ENCODE measurements at places on chromosomes 2 and 18.

GRCh38 chr18:59387687-59388565, 28.9 kb upstream of the LMAN1 start:
- DNase-seq = no peak

GRCh38 chr2:107553539-107553938, 273.2 kb upstream of the RGPD4 start:
- no peak for DNase-seq

GRCh38 chr2:57376985-57377384, 669.6 kb upstream of the VRK2 start:
- DNase-seq = no peak

- DNase-seq = no peak
Measured at GRCh38 chr2:153074207-153074606, 355.8 kb downstream of the ARL6IP6 start.

- DNase-seq = no peak
Measured at GRCh38 chr2:127759931-127760330, 51.0 kb downstream of the WDR33 start.

DNA sequence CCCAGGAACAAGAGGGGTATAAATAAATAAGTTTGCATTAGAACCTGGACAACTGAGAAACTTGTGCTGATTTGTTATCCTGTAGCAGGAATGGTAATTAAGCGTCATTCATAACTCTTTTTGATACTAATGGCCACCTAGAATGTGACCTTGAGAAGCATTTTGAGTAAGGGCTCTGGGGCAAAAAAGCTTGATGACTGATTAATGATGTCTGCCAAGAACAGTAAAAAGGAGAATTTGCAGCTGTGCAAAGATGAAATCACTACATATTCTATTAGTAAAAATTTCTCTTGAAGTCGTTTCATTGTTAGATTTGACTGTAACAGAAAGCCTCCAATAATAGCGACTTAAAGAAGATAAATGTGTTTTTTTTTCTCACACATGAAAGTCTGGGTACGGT, 157.7 kb downstream of the PRKCE start:
- no peak for DNase-seq

DNA sequence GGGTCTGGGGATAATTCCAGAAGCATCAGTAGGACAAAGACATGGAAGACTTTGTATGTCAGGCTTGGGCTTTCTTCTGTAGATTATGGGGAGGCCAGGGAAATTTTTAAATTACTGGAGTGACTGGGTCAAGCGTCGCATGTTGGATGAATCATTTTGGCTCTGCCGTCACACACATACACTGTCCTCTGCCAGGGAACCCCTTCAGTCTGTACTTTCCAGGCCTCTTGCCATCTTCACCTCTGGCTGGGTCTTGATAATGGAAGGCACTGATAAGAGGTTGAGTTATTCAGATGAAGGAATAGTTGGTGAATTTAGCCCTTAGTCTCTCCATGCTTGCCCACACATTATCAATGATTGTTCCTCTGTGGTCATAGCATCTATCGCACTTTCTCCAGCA, 895.1 kb upstream of the CELF4 start:
- DNase-seq = no peak

DNA sequence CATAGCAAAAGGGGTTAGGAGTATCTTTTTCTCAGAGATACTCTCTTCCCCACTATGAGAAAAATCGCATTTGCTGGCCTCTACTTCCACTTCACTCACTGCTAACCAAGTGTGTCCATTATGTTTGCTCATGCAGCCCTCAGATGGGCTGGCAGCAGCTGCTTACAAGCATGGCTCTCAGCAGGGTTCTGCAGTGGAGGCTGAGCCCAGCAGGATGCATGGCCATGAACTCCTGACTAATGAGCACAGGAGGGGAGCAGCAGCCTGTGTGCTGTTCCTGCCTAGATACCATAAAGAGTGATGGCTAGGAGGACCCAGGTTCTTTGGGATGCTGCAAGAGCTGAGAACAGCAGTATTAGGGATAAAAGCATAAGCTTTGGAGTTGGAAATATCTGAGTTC, 316.9 kb upstream of the THSD7B start:
- DNase-seq = no peak
